ENCODE measurements at places on chromosomes 3 and 15.

- peak; percentile 44 for DNase-seq
Measured at GRCh38 chr3:42014921-42015533, 53.1 kb upstream of the ULK4 start.

DNA sequence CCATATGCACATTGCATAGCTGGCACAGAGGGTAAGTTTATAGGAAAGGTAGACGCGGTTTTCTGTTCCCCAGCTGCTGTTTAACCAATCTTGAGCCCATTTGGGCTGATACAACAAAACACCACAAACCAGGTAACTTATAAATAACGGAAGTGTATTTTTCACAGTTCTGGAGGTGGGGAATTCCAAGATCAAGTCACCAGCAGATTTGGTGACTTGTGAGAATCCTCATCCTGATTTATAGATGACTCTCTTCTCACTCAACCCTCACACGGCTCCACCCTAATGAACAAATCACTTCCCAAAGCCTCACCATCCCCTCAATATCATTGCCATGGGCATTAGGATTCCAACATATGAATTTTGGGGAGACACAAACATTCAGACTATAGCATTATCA lies 694.4 kb upstream of the NR2F2 start:
- no peak for DNase-seq

GRCh38 chr15:32944431-32944830 lies 226.6 kb downstream of the GREM1 start:
- no peak for DNase-seq

- peak; percentile 62 for DNase-seq
Measured at GRCh38 chr15:92809880-92810361, 90.2 kb upstream of the CHD2 start.

DNA sequence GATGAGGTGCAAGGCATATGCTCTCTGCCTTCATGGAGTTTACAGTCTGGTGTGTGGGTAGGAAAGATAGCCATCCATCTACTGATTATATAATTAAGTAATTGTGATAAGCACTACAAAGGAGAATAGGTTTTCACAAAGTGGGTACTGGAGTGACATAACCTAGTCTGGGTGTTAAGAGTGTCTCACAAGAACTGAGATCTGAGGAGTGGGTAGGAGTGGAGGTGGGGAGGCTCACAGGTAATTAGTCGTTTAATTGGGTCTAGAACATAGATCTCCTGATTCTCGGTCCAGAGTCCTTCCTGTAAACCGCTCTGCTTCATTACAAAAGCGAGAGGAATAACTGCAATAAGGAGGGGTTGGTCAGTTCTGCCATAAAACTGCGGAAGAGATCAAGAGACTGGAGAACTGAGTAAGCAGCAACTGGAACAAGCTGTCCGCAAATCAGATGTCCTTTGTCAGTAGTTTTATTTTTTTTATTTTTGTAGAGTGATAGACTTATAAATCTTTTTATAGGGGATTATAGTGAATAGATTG lies 2.2 kb downstream of the NEO1 start:
- no peak for DNase-seq

- DNase-seq, result no peak
Measured at GRCh38 chr3:139715743-139716360, 38.1 kb upstream of the NMNAT3 start.

DNA sequence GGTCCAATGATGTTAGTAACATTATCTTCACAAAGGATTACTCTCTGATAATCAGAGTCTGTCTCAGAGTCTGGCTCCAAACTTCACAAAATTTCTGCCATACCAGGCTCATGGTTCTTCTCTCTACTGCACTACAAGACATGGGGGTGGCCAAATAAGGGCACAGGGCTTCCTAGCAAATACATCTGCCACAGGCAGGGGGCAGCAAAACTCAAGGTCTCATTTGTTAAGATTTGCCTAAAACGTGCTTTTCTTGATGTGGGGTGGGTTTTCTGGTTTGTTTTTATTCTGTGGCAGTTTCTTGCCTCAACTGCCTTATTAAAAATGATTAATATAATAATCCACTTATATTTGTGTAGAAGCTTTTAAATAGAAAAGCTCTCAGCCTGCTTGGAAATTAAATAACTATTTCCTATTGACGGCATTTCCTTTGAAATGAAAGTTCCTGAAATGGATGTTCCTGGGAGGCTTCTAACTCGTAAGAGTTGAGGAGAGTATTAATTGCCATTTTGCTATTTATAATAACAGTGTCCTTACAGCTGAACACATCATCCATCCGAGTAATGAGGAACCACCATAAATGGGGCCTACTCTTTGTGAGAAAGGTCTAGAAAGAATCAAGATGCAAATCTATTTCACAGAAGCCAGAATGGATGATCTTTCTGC lies 53.8 kb downstream of the SST start:
- no peak for DNase-seq

GRCh38 chr3:98341758-98342157 lies 11.9 kb upstream of the OR5K4 start:
- no peak for DNase-seq

GRCh38 chr3:10319804-10320203 lies 1.1 kb downstream of the SEC13 start:
- DNase-seq, result no peak

- DNase-seq, result no peak
Measured at GRCh38 chr3:53691349-53691748, 154.9 kb downstream of the CHDH start.

DNA sequence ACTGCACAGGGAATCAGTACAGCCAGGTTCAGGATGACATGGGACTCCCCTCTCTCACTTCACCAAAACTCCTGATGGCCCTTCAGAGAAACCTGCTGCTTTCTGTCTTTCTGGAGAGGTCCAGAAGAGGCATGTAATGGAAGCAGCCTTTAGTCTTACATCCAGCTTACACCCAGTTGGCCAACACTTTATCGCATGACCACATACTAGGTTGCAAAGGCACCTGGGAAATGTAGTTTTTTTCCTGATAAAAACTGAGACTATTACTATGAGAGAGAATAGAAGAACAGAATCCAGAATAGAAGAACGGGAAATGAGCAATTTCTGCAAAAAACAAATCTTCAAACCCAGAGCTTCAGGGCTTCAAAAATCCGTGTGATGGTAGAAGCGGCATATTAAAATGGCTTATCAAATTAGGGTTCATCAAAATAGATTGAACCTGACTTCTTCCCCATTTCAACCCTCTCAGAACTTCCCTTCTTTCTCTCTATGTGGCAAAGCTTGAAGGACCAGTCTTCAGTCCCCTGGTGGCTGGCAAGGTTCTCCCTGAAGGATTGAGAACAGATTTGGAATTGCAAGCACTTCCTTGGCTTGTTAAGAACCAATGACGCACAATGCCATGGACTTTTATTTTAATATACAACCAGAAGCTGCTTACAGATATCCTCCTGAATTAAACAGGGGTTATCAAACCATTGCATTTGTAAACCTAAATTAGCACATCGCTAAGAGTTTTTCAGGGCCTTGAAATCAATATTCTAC lies 34.4 kb downstream of the CORO2B start:
- DNase-seq, result no peak

GRCh38 chr3:120473896-120474675 lies 23.3 kb upstream of the FSTL1 start:
- no peak for DNase-seq

DNA sequence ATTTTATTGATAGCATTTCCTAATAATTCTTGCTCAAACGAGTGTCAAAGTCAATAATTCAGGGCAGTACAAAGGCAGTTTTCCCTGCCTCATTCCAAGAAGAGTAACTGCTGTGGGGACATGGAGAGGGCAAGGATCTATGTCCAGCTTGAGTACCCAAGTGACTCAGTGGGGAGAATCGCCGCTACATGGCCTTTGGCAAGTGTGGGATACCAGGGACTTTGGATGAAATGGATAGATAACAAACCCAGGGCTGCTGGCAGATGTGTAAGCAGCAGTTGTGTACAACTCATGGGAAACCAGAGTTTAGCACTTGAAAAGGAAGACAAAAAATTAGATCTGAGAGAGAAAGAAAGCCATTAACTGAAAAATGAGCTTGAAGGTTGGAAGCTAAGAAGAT lies 122.2 kb upstream of the TRIM42 start:
- no peak for DNase-seq

GRCh38 chr3:178949896-178950295 lies 121.7 kb downstream of the ZMAT3 start:
- no peak for DNase-seq

DNA sequence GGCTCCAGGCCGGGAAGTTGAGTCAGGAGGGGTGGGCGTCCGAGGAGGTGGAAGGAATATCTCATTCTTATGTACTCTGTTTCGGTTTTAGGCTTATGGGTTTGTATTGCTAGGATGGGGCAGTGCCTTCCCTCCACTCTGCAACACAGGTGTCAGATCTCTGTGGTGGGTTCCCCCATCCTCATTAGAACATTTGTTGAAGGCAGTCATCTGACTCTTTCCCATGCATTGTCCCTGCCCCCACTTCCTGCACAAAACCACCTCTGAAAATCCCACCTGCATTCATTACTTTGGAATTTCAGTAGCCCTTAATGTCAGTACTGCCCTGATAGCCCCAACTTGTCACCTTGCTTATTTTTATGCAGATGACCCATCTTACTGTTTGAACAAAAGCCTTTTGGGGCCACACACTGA lies 29.5 kb downstream of the GYG1 start:
- no peak for DNase-seq

DNA sequence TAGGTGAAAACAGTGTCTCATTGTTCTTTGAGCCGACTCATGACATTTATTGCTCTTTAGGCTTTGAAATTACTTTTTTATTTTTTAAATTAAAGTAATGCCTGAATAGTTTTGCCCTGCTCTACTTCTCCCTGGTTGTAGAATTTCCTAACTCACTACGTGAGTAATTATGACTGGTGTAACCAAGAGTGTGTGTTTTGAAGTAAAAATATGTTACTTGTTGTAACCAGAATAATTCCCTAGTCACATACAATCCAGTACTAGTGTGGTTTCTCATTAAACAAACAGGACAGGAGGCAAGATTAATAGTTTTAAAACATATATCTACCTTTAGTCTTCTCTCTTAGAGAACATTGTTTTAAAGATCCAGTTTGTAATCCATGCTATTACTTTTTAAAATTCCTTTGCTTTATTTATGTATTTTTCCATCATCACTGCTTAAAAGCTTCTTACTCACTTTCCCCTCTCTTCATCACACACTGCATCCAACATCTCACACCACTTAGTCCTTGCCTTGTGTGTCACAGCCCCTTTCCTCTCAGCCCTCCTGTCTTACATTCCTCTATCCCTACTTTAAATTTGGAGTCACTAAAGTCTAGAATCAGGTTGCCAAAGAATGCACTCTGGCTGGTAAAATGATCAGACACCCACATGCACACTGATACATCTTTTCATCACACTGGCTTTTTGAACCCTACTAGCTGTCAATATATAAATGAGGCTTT lies 219.7 kb downstream of the WNT5A start:
- DNase-seq, result no peak

DNA sequence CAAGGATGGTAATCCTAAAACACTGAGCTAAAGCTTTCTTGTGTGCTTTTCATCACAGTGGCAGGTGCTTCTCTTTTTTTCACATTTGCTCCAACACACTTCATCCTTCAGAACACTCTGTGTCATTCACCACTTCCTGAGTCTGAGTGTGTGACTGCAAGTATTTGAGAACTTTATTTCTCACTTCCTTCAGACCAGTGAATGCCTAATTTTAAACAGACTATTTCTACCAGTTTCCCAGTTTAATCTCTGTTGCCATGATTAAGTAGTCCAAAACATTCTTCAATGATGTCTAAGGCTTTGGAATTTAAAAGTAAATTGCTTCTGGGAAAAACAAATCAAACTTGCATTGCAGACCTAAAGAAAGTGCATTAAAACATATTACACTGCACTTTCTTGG lies 541.2 kb downstream of the RBMS3 start:
- no peak for DNase-seq

- no peak for DNase-seq
Measured at GRCh38 chr3:187518207-187518606, 150.0 kb downstream of the RTP4 start.

DNA sequence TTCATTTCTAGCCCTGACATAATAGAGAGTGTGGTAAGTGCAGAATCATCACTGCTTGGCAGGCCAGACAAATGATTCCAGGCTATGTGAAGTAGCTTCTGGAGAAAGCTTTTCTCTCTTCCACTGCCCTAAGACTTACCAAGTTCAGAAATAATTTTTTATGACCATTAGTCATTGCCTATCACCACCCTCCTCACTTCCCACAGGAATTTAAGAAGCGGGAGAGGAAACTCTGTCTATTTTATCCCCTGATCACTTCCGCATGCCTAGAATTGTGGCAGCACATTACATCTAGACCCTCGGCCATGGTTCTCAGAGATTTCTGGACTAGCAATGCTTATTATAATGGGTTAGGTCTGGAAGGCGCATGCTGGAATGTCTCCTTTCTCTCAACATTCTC lies 397.8 kb upstream of the NR2F2 start:
- DNase-seq, result no peak

GRCh38 chr15:85943791-85944190 lies 135.9 kb upstream of the AGBL1 start:
- no peak for DNase-seq

DNA sequence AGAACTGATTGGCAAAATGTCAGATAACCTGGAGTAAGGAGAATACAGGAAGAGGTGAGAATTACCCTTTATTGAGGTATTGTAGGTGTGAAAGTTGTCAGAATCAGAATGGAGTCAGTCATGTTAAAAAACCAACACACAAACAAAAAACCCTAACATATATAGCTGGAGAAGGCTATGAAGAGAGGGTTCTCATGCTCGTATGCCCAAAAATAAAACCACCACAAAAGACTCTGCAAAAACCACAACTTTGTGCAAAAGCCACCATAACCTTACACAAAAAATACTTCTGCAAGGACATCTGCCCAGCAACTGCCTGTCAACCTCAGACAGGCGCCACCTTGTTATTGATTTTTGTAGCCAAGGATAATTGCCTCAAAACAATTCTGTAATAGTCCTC lies 136.0 kb downstream of the CD47 start:
- DNase-seq, result no peak

DNA sequence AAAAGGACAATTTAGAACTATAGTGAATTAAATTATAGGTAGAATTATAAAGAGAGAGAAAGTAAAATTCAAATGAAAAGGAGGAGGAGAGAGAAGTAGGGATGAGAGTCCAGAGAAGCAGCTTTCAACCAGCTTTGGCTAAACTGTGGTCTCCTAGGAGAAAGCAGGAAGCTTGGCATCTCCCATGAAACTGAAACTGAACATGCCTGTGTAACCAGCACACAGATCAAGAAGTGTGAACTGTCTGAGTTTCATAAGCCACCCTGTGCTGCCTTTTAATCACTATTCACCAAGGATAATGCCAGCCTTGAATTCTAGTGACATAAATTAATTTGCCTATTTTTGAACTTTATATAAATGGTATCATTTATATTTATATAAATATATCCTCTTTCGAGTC lies 128.5 kb downstream of the MYRIP start:
- no peak for DNase-seq

All from hippocampal formation (tissue), 2 donors.